ENCODE measurements at places on chromosomes 13 and 19. TPM values are rescaled to one million over a fixed set of nuclear protein-coding genes. Genes with fewer than 3 reads are reported as not detected.

GRCh38 chr13:68908879-68909278 is 1198.7 kb upstream of the ATXN8OS start:
- H3K4me1 ChIP-seq: no peaks in the 10 kb centered on the region
- no peak overlapping the region for H3K27ac ChIP-seq
- no peak for DNase-seq
- no peaks in the 10 kb centered on the region for H3K27me3 ChIP-seq
- H3K4me3 ChIP-seq: no peak overlapping the region
- H3K36me3 ChIP-seq: no peaks in the 10 kb centered on the region

- no peak overlapping the region for H3K4me3 ChIP-seq
- H3K27ac ChIP-seq: no peak overlapping the region
- H3K27me3 ChIP-seq: no peaks in the 10 kb centered on the region
- no peak for DNase-seq
- H3K36me3 ChIP-seq: no peaks in the 10 kb centered on the region
Measured at GRCh38 chr13:30551189-30551588, 66.5 kb upstream of the USPL1 start.

DNA sequence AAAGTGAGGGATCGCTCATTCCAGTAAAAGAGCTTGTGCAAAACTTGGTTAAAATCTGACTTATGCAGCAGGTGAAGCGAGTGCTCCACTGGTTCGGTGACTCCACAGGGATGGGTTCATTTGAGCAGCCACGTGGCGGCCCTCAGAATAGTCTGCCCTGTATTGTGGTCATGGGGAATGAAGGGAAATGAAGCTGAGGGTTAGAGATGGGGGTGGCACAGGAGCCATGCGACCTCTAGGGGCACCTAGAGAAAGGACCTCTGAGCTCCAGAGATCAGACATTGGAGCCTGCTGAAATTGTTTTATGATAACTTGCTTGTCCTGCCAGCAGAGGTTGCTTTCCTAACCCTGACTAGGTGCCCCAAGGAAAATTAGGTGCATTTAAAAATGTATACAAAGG is 26.6 kb downstream of the CBY2 start:
- H3K27me3 ChIP-seq: no peaks in the 10 kb centered on the region
- H3K27ac ChIP-seq: no peak overlapping the region
- no peak overlapping the region for H3K4me3 ChIP-seq
- H3K4me1 ChIP-seq: no peaks in the 10 kb centered on the region
- no peaks in the 10 kb centered on the region for H3K36me3 ChIP-seq

The GTF2F1 gene
- total RNA-seq: 61.7 TPM

GRCh38 chr13:33349986-33350826 is 64.7 kb upstream of the STARD13 start:
- DNase-seq: peak; percentile 82
- peak overlapping the region; percentile 70 for H3K27ac ChIP-seq
- no peaks in the 10 kb centered on the region for H3K27me3 ChIP-seq
- H3K36me3 ChIP-seq: no peaks in the 10 kb centered on the region
- H3K4me3 ChIP-seq: peak overlapping the region; percentile 77

DNA sequence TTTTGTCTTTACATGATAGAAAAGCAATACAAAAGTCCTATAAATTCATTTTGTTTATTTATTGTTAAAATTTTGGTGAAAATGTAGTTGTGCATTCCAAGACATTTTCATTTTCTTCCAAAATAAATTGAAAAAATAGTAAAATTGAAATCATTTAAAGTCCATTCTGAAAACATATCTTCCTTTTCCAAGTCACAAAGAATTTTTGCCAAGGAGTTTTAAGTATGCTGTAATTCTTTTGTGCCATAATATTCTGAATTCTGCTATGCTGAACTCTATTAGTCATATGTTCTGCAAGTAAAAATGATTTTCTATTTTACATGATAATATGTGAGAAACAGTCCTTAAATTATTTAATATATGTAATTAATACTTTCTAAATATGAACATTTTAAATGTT is 879.6 kb upstream of the SLC10A2 start:
- DNase-seq: no peak
- H3K4me1 ChIP-seq: no peaks in the 10 kb centered on the region
- no peak overlapping the region for H3K4me3 ChIP-seq
- no peaks in the 10 kb centered on the region for H3K27me3 ChIP-seq

GRCh38 chr13:88196106-88196505 is 524.9 kb downstream of the SLITRK5 start:
- H3K27me3 ChIP-seq: no peaks in the 10 kb centered on the region
- no peaks in the 10 kb centered on the region for H3K4me1 ChIP-seq
- no peak overlapping the region for H3K27ac ChIP-seq
- no peak for DNase-seq

Measured in kidney (tissue), 22 donors.